Bronchus fibroblast of lung (primary cell): ENCODE measurements at places on chromosomes 2 and 18. TPM values are rescaled to one million over a fixed set of nuclear protein-coding genes. Genes with fewer than 3 reads are reported as not detected.

IL1B gene
- 0.17 and 0.45 TPM in 2 replicates for total RNA-seq

VWA3B gene
- not detected in 2 replicates for total RNA-seq

B4GALT6 gene
- total RNA-seq, result 1.8 and 3.0 TPM in 2 replicates

GNAL gene
- total RNA-seq, result 0.30 and 0.34 TPM in 2 replicates

DUSP11 gene
- total RNA-seq, result 20.8 TPM in 2 replicates

MSH6 gene
- 34.9 and 51.6 TPM in 2 replicates for total RNA-seq
